T47D (cell line): ENCODE measurements at places on chromosomes 2 and 18.

DNA sequence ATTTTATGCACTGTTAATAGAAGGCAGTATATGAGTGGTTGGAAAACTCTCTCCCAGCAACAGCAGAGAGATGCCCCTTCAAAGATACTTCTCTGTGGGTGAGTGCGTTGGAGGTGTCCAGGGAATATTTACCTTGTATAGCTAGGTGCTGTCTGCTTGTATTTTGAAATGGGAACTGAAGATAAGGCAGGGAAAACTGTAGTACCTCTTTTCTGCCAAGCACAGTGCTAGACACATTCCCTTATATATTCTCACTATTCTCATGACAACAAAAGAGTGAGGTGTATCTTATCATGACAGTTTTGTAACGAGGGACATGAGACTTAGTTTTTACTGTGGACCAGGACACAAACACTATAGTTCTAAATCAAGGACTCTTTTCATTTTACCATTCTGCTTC lies 2.1 kb downstream of the TTC39C start:
- DNase-seq = peak; percentile 38

DNA sequence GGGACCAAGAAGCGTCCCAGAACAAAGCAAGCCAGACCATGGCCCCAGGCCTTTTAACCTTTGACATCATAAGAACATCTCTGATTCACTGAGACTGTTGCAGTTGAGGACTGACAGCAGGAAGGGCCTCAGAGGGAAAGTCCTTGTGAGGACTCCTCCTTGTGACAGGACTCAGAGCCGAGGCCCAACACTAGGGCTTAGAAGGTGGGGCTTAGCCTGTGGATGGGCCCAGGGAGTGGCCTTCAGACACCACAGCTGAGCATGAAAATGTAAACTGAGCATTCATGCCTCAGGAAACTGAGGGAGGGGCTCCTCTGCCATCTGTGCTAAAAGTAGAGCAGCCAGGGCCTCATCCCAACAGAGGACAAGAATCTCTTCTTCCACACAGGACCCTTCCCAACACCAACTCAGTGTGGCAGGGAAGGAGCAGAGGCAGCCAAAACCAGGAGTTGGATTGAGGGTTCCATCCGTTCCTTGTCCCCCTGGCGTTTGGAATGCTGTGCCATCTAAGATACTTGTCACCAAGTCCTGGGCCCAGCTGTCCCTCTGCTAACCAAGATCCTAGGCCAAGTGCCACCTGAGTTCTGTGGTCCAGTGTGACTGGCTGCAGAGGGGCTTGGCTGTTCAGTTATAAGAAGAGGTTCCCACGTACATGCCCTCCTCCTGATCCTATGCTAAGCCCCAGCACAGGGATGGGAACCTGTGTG lies 37.5 kb upstream of the CAB39 start:
- no peak for DNase-seq

DNA sequence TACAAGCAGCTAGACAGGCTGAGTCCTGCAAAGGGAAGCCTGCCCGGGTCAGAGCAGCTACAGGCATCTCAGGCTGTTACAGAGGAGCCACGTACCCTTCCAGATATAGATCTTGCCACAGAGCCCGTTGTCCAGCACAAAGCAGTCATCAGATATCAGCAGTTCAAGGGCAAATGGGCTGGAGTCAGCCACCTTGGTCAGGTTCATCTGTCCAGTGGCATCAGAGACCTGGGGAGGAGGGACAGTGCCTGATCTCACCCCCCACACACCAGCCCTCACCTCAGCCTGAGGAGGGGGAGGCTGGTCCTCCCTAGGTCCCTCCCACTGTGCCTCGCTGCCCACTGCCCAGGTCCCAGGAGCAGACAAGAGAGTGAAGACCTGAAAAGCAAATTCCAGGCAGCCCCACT lies 12.2 kb downstream of the CAPG start:
- no peak for DNase-seq

- DNase-seq = no peak
Observed at GRCh38 chr18:1993866-1994265, 577.4 kb downstream of the METTL4 start.

DNA sequence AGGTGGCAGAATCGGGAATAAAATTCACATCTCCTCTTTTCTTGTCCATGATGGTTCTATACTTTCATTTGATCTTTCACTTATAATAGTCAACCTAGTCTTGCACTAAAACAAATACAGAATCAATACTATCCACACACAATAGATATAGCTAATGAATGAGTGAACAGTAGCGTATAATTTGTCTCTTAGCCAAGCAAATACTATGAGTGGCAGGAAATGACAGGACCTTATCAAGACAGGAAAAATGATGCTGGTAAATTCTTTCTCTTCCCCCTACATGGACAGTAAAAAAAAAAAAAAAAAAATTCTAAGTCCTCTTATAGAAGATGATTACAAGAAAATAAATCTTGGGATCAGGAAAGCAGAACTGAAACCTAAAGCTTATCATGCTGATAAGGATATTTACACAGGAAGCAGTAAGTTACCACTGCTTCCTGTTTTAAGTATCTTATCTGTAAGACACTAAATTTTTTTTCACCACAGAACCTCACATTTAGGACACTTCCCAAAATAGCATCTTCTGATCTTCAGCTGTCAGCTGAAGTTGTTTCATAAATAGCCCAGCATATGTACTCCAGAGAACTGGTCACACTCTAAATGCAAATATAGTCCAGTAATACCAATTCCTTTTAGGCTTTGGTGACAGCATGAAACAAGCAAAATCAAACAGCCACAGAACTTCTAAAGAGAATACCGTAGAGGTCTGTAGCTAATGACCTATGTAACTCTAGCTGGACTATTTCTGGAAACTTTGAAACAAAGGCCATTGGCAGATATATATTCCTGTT lies 27.0 kb downstream of the IRS1 start:
- DNase-seq = no peak

GRCh38 chr2:98487806-98488189 lies 43.1 kb downstream of the INPP4A start:
- peak; percentile 56 for DNase-seq

DNA sequence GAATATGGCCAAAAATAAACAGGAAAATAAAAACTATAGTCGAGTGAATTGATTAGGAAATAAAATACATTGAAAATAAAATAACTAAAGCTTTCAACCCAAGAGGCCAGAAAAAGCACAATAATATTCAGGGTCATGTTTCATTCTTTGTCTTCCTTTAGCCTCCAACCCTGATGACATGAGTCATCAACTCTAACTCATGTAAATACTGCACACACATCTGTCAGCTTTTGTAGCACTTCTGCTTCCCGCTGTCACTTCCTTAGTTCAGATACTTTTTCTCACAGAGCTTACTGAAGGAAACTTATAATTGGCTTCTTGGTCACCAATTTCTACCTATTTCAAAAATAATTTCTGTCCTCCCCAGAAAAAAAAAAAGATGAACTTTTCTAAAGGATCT lies 112.8 kb downstream of the UPP2 start:
- no peak for DNase-seq

GRCh38 chr18:54203914-54204313 lies 20.6 kb downstream of the MBD2 start:
- DNase-seq = no peak

GRCh38 chr2:241560883-241561474 lies 2.4 kb downstream of the BOK start:
- DNase-seq = no peak

DNA sequence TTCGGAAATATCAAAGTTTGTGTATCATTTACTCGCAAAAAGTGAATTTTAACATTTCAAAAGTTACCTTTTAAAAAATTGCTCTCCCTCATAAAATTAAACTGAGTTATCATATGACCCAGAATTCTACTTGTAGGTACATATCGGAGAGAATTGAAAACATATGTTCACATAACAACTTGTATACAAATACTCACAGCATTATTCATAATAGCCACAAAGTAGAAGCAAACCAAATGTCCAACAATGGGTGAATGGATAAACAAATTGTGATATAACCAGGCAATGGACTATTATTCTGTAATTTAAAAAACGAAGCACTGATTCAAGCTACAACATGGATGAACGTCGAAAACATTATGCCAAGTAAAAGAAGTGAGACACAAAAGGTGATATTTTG lies 412.0 kb upstream of the TCF4 start:
- no peak for DNase-seq
